AG08396 (cell line): ENCODE measurements at places on chromosomes 11 and 22.
A peak's percentile ranks its signal among the peaks of the same experiment; 100 is the strongest.

DNA sequence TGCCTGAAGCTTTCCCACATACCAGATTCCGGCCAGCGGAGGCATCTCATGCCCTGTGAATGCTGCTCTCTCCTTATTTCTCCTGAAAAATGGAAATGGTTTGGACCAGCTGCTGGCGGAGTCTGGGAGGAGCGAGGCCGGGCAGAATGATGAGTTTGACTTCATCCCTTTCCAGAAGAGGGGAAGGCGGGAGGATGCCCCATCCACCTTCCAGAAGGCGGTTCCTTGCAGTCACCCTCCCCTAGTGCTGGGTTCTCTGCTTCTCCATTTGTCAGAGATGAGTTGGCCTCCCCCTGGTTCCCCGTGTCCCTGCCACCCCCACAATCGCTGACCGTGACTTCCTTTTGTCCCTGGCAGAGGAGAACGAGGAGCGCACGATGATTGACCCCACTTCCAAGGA is 75.6 kb downstream of the PARVB start:
- no peak for DNase-seq

- peak; percentile 72 for DNase-seq
Observed at GRCh38 chr11:33835143-33835878, 56.6 kb downstream of the LMO2 start.

GRCh38 chr11:121067026-121067425 is 34.0 kb upstream of the TECTA start:
- no peak for DNase-seq

DNA sequence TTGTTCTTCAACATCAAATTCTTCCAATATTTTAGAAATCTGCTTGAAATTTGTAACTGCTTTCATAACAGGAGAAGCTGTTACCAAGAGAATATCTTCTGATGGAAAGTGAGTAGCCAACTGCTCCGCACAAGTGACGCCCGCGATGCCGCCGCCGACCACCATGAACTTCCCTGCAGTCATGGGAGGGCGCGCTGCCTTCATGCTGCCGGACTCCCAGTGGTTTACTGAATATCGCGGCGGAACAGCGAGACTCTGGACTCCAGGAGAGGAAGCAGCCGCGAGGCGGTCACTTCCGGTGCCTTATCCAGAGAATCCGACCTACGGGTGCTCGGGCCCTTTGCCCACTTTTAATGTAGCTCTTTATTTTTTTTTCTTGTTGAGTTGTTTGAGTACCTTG is 190.6 kb downstream of the GUCY1A2 start:
- DNase-seq = no peak

- DNase-seq = no peak
Observed at GRCh38 chr22:20899827-20900423, 17.3 kb upstream of the CRKL start.

GRCh38 chr22:47290706-47291430 is 528.4 kb downstream of the TBC1D22A start:
- no peak for DNase-seq

DNA sequence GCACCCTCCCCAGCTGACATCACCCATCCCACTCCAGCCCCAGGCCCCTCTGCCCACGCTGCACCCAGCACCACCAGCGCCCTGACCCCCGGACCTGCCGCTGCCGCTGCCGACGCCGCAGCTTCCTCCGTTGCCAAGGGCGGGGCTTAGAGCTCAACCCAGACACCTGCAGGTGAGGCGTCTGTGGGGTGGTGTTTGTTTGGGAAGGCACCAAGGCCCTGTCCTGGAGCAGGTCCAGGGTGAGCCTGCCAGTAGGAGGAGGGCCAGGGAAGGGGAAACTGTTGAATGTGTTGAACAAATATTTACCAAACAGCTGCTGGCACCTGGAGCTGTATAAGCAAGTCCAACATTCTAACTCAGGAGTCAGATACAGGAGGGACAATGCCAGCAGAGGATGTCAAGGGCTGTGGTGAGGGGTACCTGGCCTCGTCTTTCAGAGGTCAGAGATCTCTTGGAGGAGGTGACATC is 3.1 kb downstream of the VEGFB start:
- DNase-seq = no peak

DNA sequence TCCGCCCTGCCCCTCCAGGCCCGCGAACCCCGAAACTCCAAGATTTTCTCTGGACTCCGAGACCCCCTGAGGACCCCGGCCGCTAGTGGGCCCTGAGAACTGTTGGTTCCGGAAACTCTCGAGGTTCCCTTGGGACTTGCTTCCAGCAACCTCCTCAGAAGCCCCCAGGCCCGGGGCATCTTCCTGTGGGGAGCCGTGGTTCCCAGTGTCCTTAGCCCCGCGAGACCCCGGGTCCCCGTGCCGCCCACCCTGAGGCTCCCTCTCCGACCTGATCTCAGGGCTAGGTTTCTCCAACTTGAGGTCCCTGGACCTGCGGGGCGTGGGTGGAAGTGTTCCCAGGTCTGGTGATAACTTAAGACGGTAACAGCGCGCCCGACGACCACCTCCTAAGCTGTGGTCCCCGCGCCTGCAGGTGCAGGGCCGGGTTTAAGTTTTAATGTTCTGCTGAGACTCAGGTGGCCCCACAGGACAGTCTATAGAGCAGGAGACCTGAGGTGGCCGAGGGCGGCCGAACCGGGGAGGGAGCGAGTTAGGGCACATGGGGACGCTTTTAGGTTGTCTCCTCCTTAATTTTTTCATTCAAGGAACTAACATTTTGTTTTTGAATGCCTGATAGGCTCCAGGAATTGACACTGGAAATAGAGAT is 720 bp downstream of the FAM118A start:
- DNase-seq = no peak

DNA sequence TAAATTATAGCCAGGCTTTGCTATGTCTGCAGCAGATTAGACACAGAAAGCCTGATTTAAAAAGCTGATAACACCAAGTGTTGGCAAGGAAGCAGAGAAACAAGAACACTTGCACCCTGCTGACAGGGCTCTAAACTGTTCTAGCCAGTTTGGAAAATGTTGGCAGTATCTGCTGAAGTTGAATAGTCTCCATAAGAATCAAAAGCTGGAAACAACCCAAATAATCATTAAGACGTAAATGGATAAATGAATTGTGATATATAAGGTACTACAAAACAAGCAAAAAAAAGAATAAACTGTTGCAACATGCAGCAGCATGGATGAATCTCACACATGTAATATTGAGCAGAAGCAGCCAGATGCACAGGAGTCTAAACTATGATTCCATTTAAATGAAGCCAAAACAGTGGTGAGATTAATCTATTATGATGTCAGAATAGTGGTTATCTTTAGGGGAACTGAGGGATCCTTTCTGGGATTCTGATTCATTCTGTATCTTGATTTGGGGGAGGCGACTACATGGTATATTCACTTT is 40.4 kb upstream of the ADORA2A start:
- no peak for DNase-seq

DNA sequence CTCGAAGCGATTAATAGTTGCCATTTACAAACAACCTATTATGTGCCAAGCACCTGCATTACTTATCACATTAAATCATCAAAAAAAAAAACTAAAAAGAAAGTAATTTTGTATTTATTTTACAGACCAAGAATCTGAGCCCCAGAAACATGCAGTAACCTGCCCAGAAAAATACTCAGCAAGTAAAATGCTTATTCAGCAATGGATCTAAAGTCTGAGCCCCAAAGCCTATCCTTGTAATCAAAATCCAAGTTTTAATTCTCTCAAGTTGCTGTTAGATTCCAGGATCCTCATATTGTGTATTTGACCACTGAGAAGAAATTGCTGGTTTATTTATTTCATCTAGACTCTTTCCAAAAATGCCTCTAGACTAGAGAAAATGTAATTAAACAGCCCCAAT is 783.3 kb upstream of the API5 start:
- no peak for DNase-seq

DNA sequence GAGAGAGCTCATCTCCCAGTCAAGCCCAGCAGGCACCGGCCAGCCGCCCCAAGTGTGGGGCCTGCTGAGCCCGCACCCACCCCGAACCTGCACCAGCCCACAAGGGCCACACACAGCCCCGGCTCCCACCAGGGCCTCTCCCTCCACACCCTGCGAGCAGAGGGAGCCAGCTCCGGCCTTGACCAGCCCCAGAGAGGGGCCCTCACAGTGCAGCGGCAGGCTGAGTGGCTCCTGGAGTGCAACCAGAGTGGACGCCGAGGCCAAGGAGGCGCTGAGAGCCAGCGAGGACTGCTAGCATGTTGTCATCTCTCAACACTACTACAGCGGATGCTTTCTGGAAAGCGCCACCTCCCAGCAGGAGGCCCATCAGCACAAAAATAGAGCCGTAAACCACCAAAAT is 10.9 kb downstream of the DEFB108B start:
- no peak for DNase-seq

- DNase-seq = no peak
Observed at GRCh38 chr11:109604481-109605400, 182.8 kb downstream of the C11orf87 start.

- no peak for DNase-seq
Observed at GRCh38 chr11:128568166-128568778, 19.1 kb downstream of the ETS1 start.
